Fibroblast of the aortic adventitia (primary cell): ENCODE measurements at places on chromosomes 16 and 17.

DNA sequence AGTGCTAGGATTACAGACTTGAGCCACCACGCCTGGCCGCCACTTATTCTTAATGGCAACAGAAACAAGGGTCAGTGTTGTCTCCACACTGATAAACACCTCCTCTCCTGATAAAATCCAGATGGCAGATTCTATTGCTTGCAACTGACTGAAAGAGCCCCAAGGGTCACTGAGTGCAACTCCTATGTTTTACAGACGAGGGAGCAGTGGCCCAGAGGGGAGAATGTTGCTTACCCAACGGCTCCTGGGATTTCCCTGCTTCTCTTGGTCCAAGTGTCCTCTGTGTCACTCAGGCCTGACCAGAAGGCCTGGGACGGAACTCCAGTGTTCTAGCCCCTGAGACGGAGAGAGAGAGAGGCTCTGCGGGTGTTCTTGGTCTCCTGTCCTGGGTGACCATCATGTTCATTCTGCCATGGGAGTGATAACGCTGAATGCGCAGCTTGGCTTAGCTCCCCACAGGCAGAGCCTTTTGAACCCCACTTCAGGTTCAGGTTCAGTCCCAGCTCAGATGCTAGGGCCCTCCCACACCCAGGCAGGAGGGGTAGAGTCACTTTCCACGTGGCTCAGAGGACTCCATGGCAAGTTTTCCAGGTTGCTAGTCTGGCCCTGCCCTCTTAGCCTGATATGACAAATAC lies 77.3 kb upstream of the NLRP1 start:
- no peak for DNase-seq

GRCh38 chr17:34220752-34221395 lies 34.2 kb upstream of the CCL2 start:
- DNase-seq = no peak

DNA sequence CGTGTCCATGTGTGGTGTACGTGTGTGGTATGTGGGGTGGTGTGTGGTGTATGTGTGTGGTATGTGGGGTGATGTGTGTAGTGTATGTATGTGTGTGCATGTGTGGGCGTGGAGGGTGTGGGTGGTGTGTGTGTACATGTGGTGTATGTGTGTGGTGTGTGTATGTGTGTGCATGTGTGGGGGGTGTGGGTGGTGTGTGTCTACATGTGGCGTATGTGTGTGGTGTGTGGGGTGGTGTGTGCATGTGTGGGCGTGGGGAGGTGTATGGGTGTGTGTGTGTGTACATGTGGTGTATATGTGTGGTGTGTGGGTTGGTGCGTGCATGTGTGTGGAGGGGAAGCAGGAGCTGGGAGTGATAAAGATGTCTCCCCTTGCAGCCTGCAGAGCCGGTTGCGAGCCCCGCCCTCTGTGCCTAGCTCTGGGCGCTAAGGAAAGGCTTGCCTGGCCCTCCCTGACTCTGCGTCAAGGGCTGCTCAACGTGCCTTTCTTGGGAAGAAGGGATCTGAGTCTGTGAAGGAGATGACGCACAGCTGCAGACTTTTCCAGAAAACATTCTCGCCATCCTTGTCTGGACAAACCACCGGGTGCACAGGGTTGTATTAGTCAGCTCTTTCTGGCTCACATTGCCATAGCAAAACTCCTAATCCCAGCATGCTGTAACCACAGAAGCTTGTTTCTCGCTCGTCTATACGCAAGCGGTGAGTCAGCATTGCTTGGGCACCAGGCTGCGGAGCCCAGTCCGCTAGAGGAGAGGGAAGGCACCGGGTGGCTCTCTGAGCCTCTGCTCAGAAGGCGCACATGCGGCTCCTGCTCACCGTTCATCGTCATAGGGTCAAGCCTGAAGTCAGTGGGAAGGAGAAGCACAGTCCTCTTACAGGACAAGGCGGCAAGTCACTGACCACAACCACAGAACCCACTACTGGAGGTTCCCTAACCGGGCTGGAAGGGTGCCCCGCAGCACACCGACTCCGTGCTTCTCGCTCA lies 2.0 kb upstream of the CD300H start:
- peak; percentile 94 for DNase-seq

DNA sequence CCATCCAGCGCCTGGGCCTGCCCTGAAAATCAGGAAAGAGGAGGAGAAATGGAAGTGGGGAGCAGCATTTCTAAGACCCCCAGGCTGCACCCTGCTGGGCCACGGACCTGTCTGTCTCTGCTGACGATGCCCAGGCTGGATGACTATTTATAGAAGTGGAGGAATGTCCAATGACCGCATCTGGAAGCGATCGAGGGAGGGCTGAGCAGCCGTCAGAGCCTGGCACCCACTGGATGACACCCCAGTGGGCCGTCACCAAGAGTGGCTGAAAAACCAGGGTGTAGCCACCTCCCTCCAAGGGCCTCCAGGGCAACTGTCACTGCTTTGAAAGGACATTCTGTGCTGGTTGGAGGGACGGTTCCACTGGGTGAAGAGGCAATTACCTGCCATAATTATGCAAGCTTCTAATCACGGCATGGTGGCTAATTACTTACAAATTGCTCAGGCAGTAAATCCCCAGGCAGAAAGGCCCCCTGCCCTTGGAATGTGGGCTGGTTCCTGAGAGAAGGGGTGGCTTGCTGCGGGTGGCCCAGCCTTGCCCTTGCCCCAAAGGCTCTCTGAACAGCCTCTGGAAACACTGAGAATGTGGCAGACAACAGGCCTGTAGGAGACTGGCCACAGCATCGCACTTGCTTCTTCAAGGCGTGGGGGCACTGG lies 332.1 kb downstream of the C16orf95 start:
- DNase-seq = no peak

DNA sequence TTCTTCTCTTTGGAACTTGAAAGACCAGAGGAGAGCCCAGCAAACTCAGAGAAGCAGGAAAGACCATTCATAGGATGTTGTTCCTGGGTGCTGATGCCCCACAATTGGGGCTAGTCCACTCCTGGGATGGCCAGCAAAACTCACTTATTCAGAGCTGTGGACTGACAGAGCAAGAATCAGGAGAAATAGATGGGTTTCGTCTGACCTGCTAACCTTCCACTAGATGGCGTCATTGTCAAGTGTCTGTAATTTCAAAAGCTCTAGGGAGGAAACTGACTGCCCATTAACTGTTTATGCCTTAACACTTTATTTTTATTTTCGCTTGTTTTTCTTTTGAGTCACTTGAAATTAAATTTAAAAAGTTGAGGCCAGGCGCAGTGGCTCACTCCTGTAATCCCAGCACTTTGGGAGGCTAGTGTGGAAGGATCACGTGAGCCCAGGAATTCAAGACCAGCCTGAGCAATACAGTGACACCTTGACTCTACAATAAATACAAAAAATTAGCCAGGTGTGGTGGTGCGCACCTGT lies 28.7 kb upstream of the MILR1 start:
- peak; percentile 91 for DNase-seq

DNA sequence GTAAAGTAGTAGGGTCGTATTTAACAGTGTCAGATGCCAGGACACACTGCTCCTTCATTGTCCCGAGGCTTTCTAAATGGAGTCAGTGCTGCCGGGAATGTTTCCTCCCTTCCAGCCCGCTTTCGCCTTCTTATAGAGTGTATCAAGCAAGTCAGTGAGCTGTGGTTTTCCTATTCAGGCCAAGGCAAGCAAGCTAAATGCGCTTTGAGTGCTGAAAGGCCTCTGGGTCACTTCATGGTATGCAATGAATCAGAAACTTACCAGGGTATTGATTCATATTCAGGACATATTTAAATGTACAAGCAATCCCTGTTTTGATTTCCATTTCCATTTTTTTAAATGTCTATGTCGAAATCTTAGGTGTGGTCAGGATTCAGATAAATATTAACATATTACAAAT lies 327.9 kb upstream of the SOX9 start:
- DNase-seq = peak; percentile 9

DNA sequence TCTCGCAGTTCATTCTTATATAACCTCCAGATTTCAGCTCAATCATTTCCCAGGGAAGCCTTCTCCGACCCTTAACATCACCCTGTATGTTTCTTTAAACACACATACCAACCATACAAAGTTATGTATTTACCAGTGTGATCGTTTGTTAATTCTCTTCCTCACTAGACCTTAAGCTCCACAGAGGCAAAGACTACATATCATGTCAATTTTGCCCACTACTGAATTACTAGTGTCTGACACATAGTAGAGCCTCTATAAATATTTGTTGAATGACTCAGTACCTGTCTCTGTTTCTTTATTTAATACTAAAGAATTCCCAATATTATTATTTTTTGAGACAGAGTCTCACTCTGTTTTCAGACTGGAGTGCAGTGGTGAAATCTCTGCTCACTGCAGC lies 137.2 kb downstream of the SHISA9 start:
- DNase-seq = no peak

DNA sequence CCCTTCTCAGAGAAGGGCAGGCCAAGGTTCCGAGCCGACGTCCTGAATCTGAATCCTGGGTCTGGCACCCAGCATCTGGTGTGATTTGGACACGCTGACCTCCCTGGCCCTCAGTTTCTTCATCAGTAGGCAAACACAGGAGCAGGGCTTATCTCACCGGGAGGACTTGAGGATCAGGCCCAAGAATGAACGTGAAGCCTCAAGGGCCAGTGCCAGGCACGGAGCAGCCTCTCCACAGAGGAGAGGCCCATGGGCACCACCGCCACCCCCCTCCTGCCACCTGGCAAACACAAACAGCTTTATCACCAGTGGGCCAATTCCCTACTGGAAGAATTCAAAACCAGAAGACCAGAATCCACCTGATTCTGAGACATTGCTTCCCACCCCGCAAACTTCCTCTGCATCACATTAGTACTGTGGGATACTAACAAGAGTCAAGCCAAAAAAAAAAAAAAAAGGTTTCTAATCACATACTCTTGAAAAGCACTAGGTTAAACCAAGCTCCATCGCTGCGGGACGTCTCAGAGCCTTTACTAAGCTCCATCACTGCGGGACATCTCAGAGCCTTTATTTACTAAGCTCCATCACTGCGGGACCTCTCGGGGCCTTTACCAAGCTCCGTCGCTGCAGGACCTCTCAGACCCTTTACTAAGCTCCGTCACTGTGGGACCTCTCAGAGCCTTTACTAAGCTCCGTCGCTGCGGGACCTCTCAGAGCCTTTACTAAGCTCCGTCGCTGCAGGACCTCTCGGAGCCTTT lies 68.0 kb upstream of the DOC2B start:
- DNase-seq = no peak

DNA sequence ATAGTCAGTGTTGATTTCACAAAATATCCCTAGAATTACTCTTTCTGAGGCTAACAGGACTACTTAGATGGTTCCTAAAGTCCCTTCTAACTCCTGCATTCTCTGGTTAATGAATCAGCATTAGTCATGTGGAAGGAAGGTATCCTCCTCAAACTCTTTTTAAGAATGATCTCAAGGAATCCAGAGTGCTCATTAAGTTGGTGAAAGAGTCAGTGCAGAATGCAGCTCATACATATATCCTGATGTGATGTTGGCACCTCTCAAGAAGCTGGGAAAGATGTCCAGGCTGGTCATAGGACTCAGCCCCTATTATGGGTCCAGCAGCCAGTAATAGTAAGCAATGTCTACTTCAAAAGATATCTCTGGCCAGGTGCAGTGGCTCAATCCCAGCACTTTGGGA lies 65.5 kb downstream of the PIGL start:
- peak; percentile 89 for DNase-seq

GRCh38 chr17:44338702-44339101 lies 6.4 kb upstream of the GRN start:
- DNase-seq = peak; percentile 31

DNA sequence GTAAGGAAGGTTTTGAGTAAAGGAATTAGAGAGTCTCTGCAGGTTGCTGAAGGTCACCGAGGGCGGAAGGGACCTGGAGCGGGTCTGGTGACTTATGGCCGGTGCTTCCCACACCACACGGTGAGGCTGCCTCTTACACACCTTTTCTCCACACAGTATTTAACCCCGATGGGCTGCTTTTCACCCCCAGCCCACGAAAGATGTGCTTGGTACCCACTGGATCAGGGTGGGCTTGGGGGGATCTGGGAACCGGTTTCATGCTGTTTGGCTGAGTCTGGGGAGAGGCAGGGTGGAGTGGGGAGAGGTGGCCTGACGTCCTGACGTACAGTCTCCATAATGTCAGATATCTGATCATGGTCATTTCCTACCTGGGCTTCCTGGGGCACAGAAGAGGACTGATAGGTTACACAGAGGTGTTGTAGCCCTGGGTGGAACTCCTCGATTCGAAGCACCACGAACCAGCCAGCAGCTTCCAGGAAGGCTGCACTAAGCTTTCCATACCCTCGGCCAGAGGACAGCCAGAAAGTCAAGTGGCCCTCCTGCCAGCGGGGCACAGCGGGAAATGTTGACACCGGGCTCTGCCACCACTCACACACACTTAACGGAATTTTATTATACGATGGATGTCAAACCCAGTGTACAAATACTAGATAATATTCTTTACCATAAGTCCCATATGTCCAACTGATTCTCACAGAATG lies 34.0 kb downstream of the OR1D5 start:
- DNase-seq = no peak

DNA sequence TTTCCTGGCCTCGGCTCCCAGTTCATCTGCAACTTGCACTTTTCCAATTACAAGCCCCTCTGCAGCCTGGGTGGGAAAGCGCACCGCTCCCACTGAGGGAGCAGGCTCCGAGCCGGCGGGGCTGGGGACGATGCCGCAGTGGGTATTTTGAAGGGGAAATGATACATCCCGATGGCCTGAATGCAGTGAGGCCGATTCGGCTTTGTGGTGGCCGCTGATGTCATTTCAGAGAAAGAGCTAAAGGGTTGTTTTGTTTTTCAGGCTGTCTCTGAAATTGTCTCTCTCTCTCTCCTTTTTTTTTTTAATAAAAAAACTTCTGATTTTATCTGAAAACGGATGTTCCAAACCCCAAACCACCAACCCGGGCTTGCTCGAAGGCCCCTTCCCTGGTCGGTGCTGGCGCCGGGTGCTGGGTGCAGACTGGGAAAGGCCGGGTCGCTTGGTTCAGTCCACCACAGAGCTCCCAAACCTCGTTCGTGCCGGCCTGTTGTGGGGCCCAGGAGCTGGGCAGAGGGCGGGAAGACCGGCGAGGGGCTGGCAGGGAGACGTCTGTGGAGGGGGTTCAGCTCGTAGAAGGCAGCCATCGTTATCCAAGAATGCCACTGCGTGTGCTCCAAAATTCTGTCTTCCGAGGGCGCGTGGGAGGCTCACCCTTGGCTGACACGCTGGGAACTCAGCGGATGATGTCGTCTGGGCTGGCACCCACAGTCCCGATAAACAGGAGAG lies 102.8 kb downstream of the FOXL1 start:
- DNase-seq = peak; percentile 27

- no peak for DNase-seq
Observed at GRCh38 chr17:47705536-47706530, 11.9 kb downstream of the TBKBP1 start.

DNA sequence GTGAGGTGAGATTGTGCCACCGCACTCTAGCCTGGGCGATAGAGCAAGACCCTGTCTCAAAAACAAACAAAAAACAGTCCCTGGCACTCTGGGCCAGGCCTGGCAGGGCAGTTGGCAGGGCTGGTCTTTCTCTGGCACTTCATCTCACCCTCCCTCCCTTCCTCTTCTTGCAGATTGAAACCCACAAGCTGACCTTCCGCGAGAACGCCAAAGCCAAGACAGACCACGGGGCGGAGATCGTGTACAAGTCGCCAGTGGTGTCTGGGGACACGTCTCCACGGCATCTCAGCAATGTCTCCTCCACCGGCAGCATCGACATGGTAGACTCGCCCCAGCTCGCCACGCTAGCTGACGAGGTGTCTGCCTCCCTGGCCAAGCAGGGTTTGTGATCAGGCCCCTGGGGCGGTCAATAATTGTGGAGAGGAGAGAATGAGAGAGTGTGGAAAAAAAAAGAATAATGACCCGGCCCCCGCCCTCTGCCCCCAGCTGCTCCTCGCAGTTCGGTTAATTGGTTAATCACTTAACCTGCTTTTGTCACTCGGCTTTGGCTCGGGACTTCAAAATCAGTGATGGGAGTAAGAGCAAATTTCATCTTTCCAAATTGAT lies 24.8 kb downstream of the STH start:
- no peak for DNase-seq

GRCh38 chr16:85898521-85899442 lies at the start of gene IRF8:
IRF8 (plus strand) TSS chr16:85899162; CDS start chr16:85903016, 3,854 bp downstream.
- no peak for DNase-seq
